ENCODE measurements at places on chromosomes 6 and 20.

DNA sequence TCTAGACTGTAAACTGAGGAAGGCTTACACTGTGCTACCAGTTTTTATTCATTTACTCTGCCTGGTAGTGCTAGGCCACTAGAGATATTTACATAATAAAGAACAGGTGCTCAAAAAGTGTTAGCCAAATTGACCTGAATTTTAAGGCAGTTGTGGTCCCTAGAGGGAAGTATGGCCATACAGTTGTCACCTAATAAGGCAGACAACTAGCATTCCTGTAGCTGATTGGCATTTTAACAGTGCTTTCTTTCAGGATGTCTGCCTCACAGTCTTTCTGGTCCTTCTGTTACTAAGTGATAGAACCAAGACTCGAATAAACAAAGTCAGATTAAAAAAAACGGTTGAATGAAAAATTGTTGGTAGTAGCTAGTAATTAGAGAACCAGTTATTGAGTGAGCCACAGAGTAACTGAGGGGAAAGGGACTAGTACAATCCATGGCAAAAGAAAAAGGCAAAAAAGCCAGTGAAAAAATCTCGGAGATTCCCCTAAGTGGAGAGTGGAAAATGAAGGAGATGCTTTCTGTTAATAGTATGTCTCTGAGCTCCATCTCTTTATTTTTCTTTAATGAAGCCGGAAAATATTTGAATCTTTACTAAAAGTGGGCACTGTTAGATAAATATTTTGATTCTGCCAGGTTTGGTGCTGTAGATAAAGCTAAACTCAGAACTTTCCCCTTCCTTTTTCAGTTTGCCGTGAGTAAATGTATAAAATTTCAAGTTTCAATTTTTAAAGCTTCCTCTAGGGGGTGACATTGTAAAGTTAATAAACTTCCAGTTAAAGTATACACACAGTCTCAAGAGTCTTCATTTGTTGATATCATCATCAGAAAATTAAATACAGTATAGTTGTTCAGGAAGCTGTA is 9.1 kb downstream of the VTA1 start:
- DNase-seq: peak; percentile 77

DNA sequence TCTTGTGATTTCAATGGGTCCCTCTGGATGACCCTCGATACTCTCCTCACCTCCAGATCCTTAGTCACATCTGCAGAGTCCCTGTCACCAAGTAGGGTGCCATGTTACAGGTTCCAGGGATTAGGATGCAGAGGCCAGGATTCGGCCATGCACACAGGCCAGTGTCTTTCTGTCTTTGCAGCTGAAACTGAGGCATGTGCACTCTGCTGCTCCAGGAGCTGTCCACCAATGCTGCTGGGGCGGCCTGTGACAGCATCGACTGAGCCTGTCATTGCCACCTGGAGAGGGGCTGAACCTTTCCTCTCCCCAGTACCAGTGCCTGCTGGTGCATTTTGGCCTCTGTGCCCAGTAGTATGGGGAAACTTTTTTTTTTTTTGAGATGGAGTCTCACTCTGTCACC is 4.4 kb upstream of the RBM38 start:
- DNase-seq: no peak

GRCh38 chr6:158422629-158423238 is 110.5 kb downstream of the TULP4 start:
- no peak for DNase-seq

GRCh38 chr6:82995066-82995465 is 70.6 kb downstream of the UBE3D start:
- no peak for DNase-seq

- no peak for DNase-seq
These were observed 22.1 kb downstream of the TRAM2 start for GRCh38 chr6:52554684-52555280.

- DNase-seq: no peak
These were observed 66.6 kb downstream of the NHLRC1 start for GRCh38 chr6:18055714-18056382.

GRCh38 chr6:115954740-115955139 is 106.0 kb downstream of the FRK start:
- no peak for DNase-seq

DNA sequence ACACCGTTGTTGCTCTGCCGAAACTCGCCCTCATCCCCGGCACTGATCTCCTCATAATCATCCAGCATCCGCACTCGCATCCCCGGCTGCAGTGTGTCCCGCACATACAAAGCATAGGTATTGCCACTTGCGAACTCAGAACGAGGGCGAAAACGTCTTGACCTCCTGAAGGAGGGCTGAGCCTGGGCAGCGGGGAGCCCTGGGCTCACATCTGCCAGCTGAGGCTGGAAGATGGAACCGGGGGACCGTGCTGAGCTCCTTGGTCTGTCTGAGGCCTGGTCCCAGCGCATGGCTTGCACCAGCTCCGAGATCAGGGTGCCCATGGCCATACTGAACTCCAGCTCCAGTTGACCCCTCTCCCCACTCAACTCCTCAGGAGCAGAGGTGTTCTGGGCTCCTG is 2.7 kb downstream of the CUL7 start:
- no peak for DNase-seq

DNA sequence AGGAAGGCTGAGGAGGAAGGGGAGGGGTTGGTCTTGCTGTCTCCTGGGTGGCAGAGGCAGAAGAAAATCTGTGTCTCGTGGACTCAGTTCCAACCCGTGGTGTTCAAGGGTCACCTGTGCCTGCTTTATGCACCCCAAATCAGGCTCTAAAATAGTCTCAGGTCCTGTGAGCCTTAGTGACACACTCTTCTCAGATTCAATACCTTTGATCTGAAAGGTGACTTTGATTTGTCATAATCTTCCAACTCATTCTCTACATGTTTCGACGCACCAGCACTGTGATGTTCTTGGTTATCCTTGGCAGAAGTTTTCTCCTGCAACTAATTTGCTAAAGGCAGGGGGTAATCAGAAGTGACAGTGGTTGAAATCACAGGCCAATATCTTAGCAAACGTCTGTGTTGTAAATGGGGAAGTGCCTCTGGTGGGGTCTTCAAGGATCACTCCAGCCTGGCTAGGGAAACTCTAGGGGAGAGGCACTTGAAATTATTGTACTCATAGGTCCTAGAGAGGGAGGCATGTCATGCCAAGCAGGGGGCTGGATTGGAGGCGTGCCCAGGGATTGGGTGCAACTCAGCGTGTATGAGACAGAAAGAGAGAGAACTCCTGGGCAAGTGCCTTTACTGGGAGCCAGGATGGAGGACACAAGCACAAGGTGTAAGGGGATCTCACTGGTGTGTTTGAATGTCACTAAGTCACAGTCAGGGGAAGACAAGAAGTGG is 19.0 kb upstream of the PRND start:
- DNase-seq: peak; percentile 51
